OCI-LY7 (cell line): ENCODE measurements at places on chromosomes 13 and 19. TPM values are rescaled to one million over a fixed set of nuclear protein-coding genes. Genes with fewer than 3 reads are reported as not detected.
A peak's percentile ranks its signal among the peaks of the same experiment; 100 is the strongest.

DNA sequence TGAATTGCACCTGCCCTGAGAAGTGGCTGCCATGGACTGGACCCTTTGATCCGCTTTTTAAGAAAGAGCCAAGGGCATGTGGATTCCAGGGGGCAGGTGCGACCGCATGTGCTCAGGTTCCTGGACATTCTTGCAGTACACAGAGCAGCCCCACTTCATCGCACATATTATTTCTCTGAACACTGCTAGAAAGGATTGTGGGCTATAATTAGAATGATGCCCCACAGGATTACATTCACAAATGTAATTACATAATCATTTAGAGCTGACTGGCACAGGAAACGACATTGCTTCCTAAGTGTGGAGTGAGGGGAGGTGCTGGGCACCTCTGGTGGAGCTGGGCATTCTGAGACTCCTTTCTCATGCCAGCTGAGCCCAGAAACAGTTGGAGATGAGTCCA lies 37.5 kb upstream of the VSTM2B start:
- DNase-seq, result no peak

DNA sequence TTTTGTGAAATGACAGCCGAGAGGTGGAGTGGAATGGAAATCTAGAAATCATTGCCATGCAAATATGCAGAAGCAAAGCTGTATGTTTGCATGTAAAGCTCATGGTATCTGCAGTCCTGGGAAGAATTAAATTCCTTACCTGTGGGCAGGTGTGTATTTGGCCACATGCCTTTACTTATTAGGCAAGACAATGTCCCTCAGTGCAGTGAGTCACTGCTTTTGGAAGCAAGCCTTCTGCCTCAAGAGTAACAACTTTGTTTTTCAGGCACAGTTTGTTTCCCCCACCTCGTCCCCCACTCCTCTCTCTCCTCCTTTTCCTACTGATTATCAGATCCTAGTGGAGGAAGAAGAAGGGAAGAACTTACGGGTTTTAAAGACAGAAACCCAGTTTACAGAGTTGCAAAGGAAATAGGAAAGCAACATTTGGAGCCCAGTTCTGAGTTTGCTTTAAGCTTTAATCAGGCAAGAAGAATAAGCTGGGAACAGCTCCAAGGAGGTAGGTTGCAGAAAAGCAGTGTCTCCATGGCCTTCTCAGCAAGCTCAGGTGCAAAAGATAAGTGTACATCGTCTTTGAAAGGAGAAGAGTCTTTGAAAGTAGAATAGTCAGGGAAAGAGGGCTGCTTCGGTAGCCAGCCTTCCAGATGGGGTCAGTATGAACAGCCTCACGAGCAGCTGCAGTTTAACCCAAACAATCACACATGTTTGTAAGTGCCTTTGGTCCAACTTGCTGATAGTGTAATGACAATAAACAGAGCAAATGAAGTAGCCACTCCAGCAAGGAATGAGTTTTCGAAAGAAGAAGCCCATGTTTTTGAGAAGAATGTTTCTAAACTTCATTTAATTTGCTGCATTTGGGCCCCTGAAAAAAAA lies 190.1 kb downstream of the KLF5 start:
- no peak for DNase-seq

The ZNF442 gene
- total RNA-seq, result 0.76 and 0.77 TPM in 2 replicates

DNA sequence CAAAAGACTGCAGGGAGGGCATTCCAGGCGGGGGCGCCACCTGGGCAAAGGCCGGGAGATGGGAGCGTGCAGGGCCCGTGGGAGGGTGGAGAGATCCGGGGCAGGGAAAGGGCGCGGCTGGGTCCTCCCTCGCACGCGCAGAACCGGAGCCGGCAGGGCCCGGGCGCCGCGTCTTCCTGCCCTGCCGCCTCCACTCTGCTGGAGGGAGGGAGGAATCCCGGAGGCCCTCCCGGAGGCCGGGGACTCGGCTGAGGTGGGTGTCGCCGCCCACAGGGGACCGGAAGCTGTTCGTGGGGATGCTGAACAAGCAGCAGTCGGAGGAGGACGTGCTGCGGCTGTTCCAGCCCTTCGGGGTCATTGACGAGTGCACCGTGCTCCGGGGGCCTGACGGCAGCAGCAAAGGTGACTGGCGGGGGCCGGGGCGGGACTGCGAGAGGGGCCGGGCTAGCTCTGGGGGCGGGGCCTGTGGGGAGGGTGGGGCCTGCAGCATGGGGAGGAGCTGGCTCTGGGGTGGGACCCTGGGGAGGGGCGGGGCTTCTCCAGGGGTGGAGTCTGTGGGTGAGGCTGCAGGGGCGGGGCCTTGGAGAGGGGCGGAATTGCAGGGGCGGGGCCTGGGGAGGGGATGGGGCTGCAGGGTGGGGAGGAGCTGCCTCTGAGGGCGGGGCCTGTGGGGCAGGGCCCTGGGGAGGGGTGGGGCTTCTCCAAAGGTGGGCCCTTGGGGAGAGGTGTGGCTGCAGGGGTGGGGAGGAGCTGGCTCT lies 51.3 kb downstream of the CELF5 start:
- DNase-seq, result peak; percentile 95

- DNase-seq, result peak; percentile 18
Observed at GRCh38 chr13:50153401-50153800, 138.2 kb downstream of the KCNRG start.

DNA sequence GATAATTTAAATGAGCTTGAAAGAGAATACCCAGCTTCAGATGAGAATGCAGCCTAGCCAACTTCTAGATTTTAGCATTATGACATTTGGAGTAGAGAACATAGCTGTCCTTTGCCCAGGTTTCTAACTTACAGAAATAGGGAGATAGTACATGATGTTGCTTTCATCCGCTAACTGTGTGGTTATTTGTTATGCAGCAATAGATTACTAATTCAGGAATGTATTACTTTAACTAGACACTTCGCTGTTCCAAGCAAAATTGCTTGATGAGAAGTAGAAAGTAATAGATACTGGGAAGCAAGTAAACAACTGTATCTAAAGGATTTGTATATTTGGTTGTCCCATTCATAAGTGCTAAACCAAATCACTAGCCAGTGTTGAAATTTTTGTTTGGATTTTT lies 790.9 kb upstream of the PRR20A start:
- no peak for DNase-seq

GRCh38 chr13:113064534-113065405 lies 40.8 kb upstream of the F7 start:
- DNase-seq, result no peak

The VSTM2B gene
- not detected in 2 replicates for total RNA-seq

GRCh38 chr19:39390451-39390750 lies 505 bp downstream of the PAF1 start:
- DNase-seq, result no peak

GRCh38 chr13:44694291-44694690 lies 118.2 kb upstream of the TSC22D1 start:
- no peak for DNase-seq

The MBOAT7 gene
- 25.0 and 30.2 TPM in 2 replicates for total RNA-seq

DNA sequence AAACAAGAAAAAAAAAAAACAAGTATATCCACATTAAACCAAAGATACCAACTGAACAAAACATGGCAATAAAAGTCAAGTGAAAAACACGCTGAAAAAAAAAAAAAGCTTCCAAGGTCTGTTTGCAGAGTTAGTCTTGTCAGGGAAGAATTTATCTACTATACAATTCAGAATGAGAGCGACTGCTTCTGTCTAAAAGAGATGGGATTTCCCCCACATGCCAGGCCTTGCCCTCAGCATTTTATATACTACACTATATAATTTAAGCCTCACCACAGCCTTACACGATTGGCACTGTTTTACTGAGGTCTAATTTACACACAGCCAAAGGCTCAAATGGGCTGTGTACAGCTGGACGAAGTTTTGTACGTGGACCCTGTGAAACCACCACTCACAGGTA lies 67.3 kb downstream of the FOXO1 start:
- no peak for DNase-seq

The NLRP11 gene
- 91.6 and 112 TPM in 2 replicates for total RNA-seq

- peak; percentile 71 for DNase-seq
Observed at GRCh38 chr19:38514812-38515633, 81.5 kb downstream of the RYR1 start.

The MZT1 gene
- 50.7 and 53.7 TPM in 2 replicates for total RNA-seq
